CD4-positive, alpha-beta T cell treated with Interleukin-17A for 4 hours (primary cell): ENCODE measurements at places on chromosomes 2 and 18.

DNA sequence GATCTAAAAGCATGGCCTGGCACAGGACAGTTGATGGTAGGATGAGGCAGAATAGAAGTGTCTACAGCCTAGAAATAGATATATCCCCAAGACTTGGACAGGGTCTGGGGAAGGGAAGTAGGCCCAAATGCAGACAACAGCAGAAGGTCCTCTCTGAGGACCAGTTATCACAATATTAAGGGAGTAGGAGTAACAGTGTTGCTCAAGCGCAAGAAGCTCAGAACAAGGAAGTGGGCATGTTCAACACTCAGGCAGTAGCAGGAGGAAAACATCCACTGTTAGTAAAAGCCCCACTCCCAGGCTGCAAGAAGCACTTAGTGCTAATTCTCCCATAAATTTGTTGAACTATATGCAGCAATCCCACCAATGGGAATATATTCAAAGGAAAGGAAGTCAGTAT lies 314.7 kb downstream of the METTL4 start:
- DNase-seq, result no peak

DNA sequence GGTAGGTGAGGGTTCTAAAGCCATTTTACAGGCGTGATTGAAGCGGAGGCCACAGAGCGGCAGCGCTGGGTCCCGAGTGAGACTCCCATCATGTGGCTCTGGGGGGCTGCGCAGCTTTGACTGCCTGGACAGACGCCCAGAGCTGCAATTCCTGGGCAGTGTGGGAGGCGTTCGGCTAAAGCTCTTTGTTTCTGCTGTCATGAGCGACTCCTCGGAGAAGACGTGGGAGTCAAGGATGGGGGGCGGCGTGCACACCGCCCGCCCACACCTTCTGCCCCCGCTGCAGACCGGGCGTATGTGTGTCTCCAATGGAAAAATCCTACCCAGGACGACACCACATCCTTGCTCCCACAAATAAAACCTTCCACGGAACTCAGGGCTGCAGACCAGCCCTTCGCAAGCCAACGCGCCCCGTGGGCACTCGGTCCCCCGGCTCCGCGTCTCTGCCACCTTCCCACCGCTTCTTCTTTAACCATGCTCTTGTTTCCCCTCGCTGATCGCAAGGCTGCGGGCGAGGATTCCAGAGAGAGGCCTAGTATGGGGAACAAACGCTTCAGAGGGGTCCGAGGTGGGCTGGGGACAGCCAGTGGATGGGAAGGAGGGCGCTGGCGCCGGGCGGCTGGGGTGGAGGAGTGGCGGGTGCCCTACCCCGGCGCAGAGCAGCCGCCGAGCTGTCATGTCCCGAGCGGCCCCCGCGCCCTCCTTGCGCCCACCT lies 680 bp upstream of the LBH start:
- peak; percentile 57 for DNase-seq

GRCh38 chr2:222504719-222505118 lies 80.4 kb downstream of the SGPP2 start:
- no peak for DNase-seq

DNA sequence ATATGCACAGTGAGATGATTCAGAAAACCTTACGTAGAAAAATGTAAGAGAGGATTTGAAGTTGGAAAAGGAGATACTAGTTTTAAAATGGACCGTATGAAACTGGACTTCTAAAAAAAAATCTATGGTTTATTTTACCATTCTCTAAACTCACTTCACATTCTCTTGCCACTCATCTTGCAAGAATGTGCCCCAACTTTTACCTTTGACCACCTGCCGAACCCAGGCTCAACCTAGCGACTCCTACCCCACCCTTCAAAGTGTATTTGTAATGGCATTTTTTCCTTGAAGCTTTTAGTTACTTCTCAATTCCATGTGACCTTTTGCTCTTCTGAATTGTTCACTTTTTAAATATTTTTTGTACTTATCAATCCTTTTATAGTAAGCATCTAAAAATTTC lies 160.8 kb downstream of the PHLPP1 start:
- no peak for DNase-seq

GRCh38 chr2:207787800-207788199 lies 18.1 kb upstream of the FZD5 start:
- DNase-seq, result no peak

DNA sequence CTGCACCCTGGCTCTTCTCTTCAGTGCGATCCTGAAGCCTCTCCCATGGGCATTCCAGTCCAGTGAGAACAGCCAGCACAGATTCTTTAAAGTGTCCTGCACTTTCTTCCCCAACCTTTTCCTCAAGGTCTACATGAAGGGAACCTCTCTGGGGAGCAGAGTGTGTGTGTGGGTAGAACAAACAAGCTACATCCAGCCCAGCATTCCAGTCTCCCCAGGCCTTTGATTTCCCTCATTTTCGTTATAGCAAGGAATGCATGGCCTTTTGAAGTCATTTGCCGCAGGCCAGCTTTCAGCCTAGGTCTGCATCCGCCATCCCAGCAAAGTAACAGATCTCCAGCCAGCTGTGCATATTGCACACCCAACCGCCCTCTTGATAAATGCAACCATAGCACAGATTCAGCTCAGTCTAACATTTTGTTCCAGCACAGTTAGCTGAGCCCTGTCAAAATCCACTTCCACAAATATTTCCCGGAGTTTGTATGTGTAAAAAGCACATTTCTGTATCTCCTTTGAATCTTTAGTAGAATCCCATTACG lies 44.6 kb downstream of the CD8B2 start:
- DNase-seq, result no peak

GRCh38 chr2:105827351-105828096 lies 82.8 kb downstream of the NCK2 start:
- no peak for DNase-seq

GRCh38 chr2:43293744-43294695 lies 67.6 kb upstream of the ZFP36L2 start:
- peak; percentile 15 for DNase-seq

DNA sequence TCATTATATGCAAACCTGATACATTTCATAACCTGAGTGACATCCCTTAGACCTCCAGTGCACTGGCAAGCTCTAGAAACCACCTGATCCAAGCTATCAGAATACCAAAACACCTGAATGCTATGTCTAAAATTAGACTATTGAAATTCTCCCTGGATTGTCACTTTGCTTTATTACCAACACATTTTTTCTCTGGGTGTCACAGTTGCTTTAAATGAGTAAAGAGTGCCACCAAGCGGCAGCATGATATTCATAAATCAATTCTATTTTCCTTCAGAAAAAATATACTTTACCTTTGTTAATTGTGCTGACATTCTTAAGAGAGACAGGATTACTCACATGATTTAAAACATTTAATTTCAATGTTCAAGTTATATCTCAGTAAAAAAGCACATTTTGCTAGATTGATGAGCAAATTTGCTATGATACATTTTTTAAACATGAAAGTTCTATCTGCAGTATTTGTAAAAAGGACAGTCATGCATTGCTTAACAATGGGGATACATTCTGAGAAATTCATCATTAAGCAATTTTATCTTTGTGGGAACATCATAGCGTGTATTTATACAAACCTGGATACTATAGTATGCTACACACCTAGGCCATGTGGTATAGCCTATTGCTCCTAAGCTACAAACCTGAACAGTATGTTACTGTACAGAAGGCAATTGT lies 338.4 kb upstream of the SLC39A10 start:
- DNase-seq, result peak; percentile 56

GRCh38 chr18:5582076-5582475 lies 38.3 kb upstream of the EPB41L3 start:
- DNase-seq, result no peak

DNA sequence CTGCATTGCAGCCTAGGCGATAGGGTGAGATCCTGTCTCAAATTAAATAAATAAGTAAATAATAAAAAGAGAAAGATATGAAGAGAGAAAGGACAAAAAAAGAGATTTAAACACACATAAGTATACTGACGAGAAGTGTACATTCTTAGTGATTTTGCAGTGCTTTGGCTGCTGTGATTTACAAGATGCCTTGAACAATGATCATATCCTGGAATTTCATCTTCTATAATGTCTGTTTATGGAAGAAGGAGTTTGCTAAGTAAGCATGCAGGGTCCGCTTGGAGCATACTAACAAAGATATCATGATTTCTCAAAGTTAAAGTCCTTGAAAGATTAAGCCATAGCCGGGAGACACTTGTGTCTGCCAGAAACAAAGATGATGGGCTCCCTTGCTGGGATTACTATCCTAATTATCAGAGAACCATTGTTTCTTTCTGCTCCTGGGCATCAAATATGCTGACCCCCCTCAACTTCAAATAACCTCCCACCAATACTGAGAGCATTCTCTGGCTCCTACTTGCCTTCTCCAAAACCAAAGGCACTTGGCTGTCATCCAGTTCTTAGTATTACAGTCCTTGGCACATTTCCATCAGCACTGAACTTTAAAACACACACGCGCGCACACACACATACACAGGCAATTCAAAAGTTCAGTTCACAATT lies 47.5 kb upstream of the STAM2 start:
- no peak for DNase-seq
